ENCODE measurements at places on chromosomes 13 and 19.

DNA sequence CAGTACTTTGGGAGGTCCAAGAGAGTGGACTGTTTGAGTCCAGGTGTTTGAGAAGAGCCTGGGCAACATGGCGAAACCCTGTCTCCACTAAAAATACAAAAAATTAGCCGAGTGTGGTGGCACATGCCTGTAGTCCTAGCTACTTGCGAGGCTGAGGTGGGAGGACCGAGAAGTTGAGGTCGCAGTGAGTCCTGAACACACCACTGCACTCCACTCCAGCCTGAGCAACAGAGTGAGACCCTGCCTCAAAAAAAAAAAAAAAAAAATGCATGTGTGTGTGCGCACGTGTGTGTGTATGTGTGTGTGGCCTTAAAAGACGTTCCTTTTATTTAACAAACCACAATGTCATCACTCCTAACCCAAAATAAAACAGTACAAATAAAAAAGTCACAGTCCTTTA lies 62.6 kb downstream of the MAP4K1 start:
- DNase-seq = no peak

DNA sequence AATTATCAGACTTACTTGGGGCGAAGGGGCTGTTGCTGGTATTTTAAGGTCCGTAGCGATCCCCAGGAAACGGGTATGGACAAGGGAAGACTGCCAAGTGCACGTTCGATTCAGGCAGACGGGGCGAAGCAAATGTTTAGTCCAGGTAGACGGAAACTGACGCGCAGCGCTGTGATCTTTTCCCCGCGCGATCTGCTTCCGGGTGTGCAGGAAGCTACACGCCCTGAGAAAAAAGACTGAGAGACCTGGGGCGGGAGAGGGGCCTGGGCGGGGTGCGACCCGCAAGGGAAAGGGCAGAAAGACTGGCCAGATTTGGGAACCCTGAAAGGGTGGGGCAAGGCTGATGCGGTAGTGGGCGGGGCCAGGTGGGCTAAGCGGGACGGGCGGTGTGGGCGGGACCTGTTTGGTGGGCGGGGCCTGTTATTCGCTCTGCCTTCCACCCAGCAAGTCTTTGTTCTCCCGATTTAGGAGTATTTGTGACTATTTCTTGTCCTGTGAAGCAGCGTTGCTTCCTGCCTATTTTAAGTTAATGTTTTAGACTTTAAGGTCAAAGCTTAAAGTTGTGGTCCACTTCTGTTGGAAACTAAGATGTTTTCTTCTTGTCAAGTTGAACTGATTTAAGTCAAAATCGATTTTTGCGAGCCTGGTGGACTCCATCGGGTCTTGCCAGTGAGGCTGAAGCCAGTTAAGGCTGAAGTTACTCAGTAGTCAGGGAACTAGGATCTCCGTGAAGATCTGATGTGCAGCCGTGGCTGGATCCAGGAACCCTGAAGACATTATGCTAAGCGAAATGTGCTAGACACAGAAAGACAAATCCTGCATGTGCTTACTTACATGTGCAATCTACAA lies at the start of gene ZNF836:
TSS of gene ZNF836 (minus strand) at position 301 of the 849 bp plus-strand sequence. CDS start 3,549 bp downstream, outside the sequence.
- DNase-seq = peak; percentile 87

- no peak for DNase-seq
Observed at GRCh38 chr13:76455960-76456359, 430.2 kb downstream of the KCTD12 start.

DNA sequence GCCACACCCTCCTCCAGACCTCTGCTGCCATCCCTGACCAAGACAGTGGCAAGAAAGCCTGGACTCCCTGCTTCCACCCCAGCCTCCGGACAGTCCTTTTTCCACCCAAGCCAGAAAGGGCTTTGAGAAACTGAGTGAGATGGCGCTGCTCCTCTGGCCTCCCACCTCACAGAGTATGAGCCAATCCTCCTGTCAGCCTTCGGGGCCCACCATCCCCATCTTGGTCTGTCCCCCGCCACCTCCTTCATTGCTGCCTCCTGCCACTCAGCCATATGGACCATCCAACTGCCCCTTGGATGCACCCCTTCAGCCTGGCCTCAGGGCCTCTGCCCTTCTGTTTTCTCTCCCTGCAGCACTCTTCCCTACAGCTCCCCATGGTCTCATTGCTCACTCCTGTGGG lies 125.7 kb downstream of the CRYL1 start:
- DNase-seq = no peak

- no peak for DNase-seq
Observed at GRCh38 chr13:101205408-101205807, 210.9 kb downstream of the NALCN start.

GRCh38 chr13:63149375-63149774 lies 1733.7 kb upstream of the PCDH20 start:
- no peak for DNase-seq

- no peak for DNase-seq
Observed at GRCh38 chr13:30108913-30109237, 198.5 kb downstream of the KATNAL1 start.

Measured in activated naive CD4-positive, alpha-beta T cell treated with Interleukin-2 at 50 U/mL for 16 hours (primary cell).